ENCODE measurements at places on chromosomes 5 and 9.

DNA sequence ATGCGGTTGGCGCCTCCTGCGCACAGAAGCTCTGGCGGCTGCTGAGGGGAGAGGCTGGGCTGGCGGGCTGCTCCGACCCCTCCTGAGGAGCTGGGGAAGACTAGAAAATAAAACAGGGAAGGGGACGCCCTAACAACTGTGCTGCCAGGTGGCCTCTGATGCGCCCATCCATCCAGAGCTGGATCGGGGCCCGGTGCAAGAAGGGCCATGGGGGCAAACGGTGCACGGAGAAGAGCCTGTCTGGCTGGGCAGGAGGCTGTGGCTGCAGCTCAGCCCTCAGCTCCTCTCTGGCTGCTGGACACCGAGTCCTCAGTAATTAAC, 21.0 kb upstream of the MRNIP start:
- DNase-seq: no peak

DNA sequence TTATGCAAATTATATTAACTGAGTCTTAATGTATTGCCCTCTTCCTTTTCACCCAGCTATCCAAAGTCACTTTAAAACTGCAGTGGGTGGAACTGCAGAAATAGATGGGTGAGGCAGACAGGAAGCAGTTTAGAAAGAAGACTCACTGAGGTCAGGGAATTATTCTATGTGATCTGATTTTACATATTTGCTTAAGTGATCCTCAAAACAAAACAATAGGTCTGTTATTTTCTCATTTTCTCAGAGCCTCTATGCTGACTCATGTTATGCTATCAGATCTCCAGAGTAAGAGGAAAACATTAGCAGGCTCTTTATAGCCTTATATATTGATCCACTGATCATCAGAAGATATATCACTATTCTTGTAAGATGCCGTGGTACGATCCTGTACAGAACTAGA, 63.5 kb downstream of the MRPS27 start:
- no peak for DNase-seq

DNA sequence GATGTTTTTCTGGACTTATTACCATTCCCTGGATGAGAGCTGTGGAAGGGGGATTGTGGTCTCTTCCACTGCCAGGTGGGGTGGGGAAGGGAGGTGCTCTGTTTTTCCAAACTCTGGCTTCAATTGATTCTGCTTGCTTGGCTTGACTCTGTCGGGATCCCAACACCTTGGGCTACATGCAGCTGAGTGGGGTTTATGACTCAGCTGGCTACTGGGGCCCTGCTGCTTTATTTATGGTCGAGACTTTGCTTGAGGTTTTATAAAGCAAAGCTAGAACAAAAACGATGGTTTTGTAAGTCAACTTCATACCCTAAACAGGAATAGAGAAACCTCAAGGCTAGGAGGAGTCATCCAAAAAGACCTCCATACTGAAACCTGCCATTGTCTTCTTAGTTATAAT, 76.3 kb downstream of the AOPEP start:
- DNase-seq: no peak

- no peak for DNase-seq
Measured at GRCh38 chr5:1987471-1987870, 104.7 kb upstream of the IRX4 start.

GRCh38 chr5:103510851-103511553, 51.6 kb downstream of the NUDT12 start:
- no peak for DNase-seq

DNA sequence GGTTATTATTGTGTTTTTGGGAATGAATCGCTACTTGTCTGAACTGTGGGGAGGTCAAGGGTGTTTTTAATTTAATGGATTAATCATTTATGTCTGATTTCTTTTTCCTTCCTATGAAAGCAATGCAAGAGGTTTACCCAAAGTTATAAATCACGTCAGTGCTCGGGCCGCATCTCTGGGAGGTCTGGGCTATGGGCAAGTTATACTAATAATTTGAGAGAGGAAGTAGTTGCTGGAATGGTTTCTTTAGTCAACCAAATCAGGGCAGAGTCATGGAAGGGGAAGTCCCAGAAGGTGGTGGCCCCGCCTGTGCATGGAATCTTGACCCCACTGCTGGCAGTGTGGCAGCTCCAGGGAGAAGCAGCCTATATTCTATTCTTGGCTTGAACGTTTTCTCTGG, 180.2 kb downstream of the HSPA4 start:
- no peak for DNase-seq
